ENCODE measurements at places on chromosomes 2 and 18. TPM values are rescaled to one million over a fixed set of nuclear protein-coding genes. Genes with fewer than 3 reads are reported as not detected.

Gene LRATD1
- total RNA-seq = 56.6 TPM

Gene BUB1
- 1.9 TPM for total RNA-seq

Gene G6PC2
- not detected for total RNA-seq

DNA sequence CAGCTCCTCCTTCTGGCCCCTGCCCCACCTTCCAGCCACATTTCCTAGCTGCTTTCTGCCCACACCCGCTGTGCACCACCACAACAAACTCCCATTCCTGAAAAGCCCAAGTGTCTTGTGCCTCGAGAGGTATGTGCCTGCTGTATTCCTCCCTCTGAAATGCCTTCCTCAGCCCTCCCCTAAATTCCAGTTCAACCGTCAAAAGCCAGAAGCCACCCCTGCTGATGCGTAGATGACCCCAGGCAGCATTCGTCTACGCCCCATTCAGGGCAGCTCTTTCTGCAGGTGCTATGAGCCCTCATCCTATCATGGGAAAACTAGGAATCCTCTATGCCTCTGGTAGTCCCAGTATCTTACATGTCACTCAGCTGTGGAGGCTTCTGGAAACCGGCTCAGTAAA, 71.7 kb downstream of the DNMT3A start:
- no peak for DNase-seq

DNA sequence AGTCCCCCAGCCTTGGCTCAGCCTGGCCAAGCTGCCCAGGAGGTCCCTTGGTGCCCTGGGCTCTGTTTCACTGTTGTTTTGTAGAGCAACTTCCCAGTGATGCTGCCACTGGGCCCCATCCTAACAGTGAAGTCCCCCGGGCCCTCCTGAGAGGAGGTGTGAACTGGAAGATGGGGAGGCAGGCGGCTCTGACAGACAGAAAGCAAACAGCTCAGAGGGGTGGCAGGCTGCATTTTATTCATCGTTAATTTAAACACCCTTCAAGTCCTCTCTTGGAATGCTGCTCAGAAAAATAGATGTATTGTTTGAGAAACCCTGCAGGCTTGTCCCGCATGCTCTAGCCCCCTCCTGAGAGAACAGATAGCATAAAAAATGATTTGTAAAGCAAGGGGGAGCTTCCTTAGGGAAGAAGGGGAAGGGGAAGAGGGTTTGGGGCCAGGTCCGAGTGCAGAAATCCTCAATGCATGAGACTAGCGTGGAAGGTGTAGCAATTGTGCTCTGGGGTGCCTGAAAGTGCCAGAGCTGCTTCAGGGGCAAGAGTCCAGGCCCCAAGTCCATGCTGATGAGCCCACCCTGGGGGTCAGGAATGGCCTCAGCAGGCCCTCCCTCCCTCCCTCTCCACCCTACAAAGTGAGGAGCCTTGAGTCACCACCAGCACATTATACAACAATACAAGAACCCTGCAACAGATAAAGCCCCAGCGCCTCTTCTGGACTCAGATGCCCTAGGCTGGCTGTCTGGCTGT, 113.6 kb downstream of the MSH2 start:
- no peak for DNase-seq

GRCh38 chr2:138536740-138537139, 35.2 kb downstream of the SPOPL start:
- no peak for DNase-seq

- no peak for DNase-seq
Measured at GRCh38 chr2:118529908-118530599, 317.4 kb downstream of the EN1 start.

DNA sequence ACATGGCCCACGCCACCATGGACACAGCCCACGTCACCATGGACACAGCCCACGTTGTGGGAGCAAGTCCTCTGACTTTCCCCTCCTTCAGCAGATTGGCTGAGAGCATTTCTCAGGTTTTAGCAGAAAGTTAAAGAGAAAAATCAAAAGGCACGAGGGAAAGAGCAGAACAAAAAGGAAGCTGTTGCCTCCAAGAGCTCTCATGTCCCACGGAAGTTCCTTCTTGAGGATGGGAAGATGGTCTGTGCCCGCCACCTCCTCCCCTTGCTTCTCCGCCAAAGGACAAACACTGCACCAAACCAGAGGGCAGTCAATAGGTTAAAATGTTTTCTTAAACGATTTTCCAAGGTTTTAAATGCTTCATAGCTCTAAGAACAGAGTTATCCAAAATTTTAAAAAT, 148.4 kb downstream of the HDAC4 start:
- no peak for DNase-seq

All from lower leg skin (tissue), 4 donors.